ENCODE measurements at places on chromosomes 11 and 22. TPM values are rescaled to one million over a fixed set of nuclear protein-coding genes. Genes with fewer than 3 reads are reported as not detected.

The PKP3 gene
- not detected for total RNA-seq

GRCh38 chr22:46070215-46070802, 80.0 kb upstream of the PPARA start:
- peak; percentile 92 for DNase-seq
- no peaks in the 10 kb centered on the region for H3K27me3 ChIP-seq
- peak overlapping the region; percentile 96 for H3K27ac ChIP-seq
- H3K36me3 ChIP-seq, result no peaks in the 10 kb centered on the region
- H3K4me1 ChIP-seq, result peaks cover 79% of the 10 kb centered on the region
- H3K4me3 ChIP-seq, result peak overlapping the region; percentile 74

DNA sequence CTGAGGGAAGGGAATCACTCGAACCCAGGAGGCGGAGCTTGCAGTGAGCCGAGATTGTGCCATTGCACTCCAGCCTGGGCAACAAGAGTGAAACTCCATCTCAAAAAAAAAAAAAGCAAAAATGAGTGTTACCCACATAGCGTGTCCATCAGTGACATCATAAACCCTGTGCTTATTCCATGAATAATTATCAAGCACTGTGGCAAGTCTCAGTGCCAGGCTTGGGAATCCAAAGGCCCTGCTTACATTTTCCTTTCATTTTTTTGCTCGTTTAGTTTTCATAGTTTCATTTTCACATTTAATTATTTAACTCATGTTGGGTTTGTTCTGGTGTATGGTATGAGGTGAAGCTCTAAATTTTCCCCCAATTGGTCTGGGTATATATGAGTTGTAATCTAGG, 46.5 kb downstream of the NEU3 start:
- no peak overlapping the region for H3K4me3 ChIP-seq
- H3K27me3 ChIP-seq, result no peaks in the 10 kb centered on the region
- H3K27ac ChIP-seq, result no peak overlapping the region
- H3K4me1 ChIP-seq, result no peaks in the 10 kb centered on the region
- no peak for DNase-seq

The RASD2 gene
- not detected for total RNA-seq
